ENCODE measurements at places on chromosomes 13 and 19.
A peak's percentile ranks its signal among the peaks of the same experiment; 100 is the strongest.

- DNase-seq = no peak
These were observed 899.5 kb upstream of the SLC10A2 start for GRCh38 chr13:103965506-103966243.

DNA sequence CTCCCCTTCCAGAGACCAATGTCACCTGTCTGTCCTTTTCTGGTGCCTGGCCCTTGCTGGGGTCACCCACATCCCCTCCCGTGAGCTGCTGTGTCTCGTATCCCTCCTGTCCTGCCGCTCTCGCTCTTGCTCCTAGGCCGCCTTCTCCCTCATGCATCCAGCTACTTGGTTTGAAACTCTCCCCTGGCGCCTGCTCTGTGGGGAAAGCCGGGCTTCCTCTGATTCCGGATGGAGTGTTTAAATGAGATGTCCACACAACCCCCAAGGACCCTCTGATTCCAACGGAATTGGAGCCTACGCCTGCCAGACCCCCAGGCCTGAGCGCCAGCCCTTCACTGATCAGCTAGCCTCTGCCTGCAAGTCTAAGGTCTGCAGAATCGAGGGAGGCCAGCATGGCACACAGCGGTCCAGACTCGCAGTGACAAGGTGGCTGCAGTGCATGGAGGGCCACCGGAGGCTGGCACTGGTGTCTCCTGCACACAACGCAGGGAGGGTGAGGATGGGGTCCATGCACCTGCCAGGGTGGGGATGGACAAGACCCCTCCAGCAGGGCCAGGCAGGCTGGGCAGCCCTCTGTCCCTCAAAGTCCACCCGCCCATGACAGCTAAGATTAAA, 47.2 kb downstream of the RFX2 start:
- no peak for DNase-seq

GRCh38 chr13:36323408-36323807, 22.8 kb downstream of the SPART start:
- no peak for DNase-seq

DNA sequence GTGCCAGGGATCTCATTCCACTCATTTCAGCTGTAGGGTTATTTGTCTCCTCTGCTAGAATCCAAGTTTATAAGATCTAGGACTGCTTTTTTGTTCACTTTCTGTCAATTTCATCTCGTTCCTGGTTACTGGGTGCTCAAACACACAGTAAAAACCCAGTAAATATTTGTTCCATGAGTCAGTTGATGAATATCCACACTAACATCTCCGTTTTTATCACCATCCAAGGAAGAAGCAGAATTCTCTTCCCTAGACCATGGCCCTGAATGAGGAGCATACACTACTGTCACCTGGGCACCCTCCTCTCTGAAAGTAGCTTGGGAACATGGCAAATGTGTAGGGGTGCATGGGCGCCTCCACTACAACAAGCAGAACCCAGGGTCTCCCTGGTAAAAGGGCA, 390.8 kb downstream of the FOXO1 start:
- DNase-seq = no peak

DNA sequence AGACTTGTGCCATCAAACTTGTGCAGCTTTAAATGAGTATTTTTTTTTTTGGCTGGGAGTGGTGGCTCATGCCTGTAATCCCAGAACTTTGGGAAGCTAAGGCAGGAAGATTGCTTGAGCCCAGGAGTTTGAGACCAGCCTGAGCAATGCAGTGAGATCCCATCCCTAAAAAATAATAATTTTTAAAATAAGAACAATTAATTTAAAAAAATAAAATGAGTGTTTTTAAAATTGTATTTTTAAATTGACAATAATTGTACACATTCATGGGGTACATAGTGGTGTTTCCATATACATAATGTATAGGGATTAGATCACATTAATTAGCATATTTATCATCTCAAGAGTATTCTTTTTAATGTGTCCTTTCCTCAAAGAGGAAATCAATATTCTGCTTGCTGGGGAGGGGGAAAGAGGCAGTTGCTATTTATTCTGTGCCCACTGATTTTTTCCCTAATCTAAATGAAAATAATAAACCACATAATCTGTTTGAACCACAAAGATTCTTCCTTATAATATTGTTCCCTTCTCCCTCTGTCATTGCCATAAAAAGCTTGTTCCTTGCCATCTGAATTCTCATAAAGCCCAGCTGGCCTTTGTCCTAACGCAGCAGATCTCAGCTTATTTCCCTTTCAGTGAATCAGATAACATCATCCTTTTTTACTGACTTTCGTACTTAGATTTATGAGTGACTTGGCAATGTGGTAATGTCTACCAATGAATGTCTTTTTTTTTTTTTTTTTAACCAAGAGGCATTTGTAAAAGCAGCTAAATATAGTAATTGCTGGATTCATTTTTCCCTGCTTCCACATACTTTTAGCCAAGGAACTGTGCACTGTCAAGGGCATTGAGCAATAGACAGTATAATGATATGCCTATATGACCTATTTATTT, 81.8 kb upstream of the RUBCNL start:
- no peak for DNase-seq

DNA sequence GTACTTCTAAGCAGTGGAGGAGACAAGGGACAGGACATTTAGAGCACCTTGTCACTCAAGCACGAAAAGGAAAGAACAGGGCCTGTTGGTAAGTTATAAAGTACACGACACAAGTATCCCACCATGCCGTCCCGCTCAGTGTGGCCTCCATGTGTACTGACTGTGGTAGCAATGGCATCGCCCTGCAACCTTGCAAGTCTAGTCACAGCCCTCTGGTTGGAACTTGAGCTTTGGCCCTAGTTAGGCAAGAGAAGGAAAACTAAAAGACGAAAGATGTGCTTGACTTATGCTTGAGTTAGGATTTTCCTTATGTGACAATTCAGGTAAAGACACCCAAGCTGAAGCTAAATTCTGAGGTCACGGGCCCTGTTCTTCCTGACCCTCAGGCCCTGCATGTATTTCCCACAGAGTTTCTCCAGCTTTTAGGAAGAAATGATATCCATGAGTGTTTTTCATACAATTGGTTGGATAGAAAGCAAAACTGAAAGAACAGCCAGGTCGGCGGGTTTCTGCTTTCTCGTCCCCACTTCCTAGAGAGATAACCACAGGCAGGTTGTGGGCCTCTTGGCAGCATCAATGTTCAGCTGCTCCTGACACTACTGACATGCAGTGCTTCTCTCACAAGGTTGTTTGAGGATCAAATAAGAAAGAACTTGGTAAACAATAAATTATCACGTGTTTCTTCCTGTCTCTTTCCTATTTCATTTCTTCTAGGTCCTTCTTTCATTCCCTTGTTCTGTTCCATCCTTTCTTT, 216.2 kb downstream of the IRS2 start:
- no peak for DNase-seq

GRCh38 chr19:40147693-40148347, 43.4 kb upstream of the MAP3K10 start:
- no peak for DNase-seq

DNA sequence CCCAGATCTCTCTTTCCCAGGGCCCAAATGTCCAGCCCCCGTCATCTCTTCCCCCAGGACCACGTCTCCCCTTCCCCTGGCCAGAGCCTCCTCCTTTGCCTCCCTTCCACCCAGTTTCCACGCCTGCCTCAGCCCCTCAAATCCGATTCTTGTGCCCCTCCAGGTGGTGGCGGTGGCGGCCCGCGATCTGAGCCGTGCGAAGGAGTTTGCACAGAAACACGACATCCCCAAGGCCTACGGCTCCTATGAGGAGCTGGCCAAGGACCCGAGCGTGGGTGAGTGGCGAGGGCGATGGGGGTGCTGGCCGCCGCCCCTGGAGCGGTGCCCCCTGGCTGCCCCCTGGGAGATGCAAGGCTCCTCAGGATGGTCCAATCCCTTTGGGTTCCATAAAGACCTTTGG, 1.3 kb downstream of the DHDH start:
- no peak for DNase-seq

- no peak for DNase-seq
These were observed 783.4 kb upstream of the MIR17HG start for GRCh38 chr13:90564096-90564495.

- DNase-seq = peak; percentile 71
These were observed 31.9 kb upstream of the FEM1A start for GRCh38 chr19:4759388-4760284.

- DNase-seq = no peak
These were observed 1.9 kb downstream of the CDC42EP5 start for GRCh38 chr19:54470991-54471782.

DNA sequence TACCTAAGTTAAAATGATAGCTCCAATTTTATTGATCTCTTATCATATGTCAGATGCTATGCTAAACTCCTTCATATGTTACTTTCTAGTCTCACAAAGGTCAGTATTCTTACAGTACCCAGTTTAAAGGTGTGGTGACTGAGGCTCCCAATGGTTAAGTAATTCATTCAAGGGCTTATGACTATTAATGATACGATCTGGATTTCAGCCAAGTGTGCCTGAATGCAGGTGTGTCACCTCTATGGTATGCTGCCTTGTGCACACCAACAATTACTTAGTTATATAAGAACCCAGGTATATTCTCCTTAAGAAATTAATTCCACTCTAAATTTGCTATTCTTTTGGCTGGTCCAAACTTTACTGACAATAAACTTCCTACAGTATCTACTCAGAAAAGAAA, 84.6 kb upstream of the TRPC4 start:
- DNase-seq = no peak

- DNase-seq = no peak
These were observed 539 bp downstream of the PLD3 start for GRCh38 chr19:40348961-40349507.

- DNase-seq = no peak
These were observed 20.3 kb downstream of the SMIM24 start for GRCh38 chr19:3459965-3460582.

DNA sequence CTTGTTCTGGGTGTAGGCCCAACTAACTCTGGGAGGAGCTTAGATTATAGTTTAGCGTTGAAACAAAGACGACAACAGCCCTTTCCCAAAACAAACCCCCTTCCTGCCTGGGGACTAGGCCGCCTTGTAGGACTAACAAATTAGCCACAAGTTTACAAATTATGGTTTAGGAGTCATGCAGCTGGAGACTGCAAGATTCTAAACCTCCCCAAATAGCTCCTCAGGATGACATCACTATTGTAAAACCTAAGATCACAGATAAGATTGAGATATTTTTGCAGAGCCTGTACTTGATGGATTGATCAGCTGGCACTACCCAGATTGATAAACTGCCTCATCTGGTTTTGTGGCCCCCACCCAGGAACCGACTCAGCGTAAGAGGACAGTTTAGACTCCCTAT, 2.3 kb upstream of the SLC25A15 start:
- no peak for DNase-seq

GRCh38 chr19:56142897-56143434, 1.9 kb downstream of the ZNF444 start:
- DNase-seq = no peak

Data from NCI-H2107 (cell line).